ENCODE measurements at places on chromosomes 5 and 9. TPM values are rescaled to one million over a fixed set of nuclear protein-coding genes. Genes with fewer than 3 reads are reported as not detected.

JAK2 gene
- total RNA-seq: 23.3 TPM

PCDH1 gene
- 0.29 TPM for total RNA-seq

BTNL8 gene
- not detected for total RNA-seq

EDIL3 gene
- total RNA-seq: 406 TPM

C6 gene
- not detected for total RNA-seq

FCN2 gene
- total RNA-seq: not detected

SPATA31E1 gene
- total RNA-seq: not detected

TMEM252 gene
- not detected for total RNA-seq

SLCO6A1 gene
- total RNA-seq: not detected

ACTBL2 gene
- not detected for total RNA-seq

PTGR1 gene
- 62.6 TPM for total RNA-seq

RFESD gene
- 4.3 TPM for total RNA-seq

RLN1 gene
- not detected for total RNA-seq

SOWAHA gene
- total RNA-seq: under 0.01 TPM

C1QTNF3 gene
- 2.4 TPM for total RNA-seq

HTR1A gene
- total RNA-seq: not detected

CSF1R gene
- total RNA-seq: 0.88 TPM

CDC20B gene
- not detected for total RNA-seq

F12 gene
- total RNA-seq: not detected

MLANA gene
- total RNA-seq: under 0.01 TPM

STK32A gene
- 1.8 TPM for total RNA-seq

SH3GLB2 gene
- total RNA-seq: 38.6 TPM

RNF183 gene
- total RNA-seq: not detected

ZDHHC12 gene
- 32.7 TPM for total RNA-seq

SLC34A1 gene
- total RNA-seq: not detected

TYRP1 gene
- 0.36 TPM for total RNA-seq

MEGF10 gene
- total RNA-seq: 3.2 TPM

QSOX2 gene
- 12.7 TPM for total RNA-seq

ZCCHC10 gene
- total RNA-seq: 12.3 TPM

CCDC171 gene
- 5.8 TPM for total RNA-seq

RAI14 gene
- total RNA-seq: 149 TPM

PDE6A gene
- total RNA-seq: under 0.01 TPM

FRRS1L gene
- total RNA-seq: 0.36 TPM

RANBP17 gene
- 4.0 TPM for total RNA-seq

FOXD4 gene
- 0.29 TPM for total RNA-seq

C1QTNF2 gene
- not detected for total RNA-seq

S100Z gene
- not detected for total RNA-seq

C9orf50 gene
- total RNA-seq: 0.36 TPM

FRMD3 gene
- 0.36 TPM for total RNA-seq

AMBP gene
- not detected for total RNA-seq

PCDHA11 gene
- total RNA-seq: 0.36 TPM

ERCC8 gene
- 20.0 TPM for total RNA-seq

WNT8A gene
- not detected for total RNA-seq

SH3TC2 gene
- 0.72 TPM for total RNA-seq

CCL28 gene
- total RNA-seq: 15.6 TPM

FST gene
- total RNA-seq: 215 TPM

GABRA6 gene
- not detected for total RNA-seq

FOXI1 gene
- total RNA-seq: not detected
